ENCODE measurements at places on chromosomes 11 and 22.

- no peak for DNase-seq
Observed at GRCh38 chr11:106983991-106984390, 34.3 kb downstream of the GUCY1A2 start.

DNA sequence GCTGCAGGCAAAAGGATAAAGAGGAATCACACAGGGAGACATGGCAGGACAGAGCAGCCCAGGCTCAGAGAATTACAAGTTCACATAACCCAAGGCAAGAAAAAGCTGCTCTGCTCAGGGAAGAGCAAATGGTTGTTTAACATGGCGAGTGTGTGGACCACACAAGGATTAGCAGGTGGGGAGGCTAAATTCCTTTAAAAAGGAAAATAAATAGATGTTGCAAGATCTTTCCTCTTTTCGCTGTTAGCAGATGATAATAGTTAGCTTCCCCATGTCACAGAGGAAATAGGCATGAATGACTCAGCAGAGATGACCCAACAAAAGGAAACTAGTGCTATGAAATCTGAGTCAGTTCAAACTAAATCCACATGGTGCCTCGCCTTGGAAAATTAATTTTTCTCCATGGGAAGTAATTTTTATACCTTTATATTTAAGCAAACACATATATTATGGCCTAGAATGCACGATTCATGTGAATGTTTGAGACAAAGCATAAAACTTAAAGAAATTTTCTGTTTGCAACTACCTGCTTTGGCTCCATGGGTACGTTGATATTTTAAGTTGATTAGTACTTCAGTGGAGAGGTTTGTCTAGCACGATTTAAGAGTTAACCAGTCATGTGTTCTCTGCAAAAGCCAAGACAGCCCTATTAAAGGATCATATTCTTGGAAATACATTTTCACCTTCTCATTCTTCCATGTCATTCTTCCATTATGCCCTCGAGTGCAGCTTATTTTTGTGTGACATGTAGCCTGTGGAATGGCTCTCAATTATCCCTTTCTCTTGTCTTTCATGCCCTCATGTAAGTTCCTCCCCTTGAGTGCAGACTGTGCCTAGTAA lies 38.5 kb upstream of the FJX1 start:
- DNase-seq: no peak

DNA sequence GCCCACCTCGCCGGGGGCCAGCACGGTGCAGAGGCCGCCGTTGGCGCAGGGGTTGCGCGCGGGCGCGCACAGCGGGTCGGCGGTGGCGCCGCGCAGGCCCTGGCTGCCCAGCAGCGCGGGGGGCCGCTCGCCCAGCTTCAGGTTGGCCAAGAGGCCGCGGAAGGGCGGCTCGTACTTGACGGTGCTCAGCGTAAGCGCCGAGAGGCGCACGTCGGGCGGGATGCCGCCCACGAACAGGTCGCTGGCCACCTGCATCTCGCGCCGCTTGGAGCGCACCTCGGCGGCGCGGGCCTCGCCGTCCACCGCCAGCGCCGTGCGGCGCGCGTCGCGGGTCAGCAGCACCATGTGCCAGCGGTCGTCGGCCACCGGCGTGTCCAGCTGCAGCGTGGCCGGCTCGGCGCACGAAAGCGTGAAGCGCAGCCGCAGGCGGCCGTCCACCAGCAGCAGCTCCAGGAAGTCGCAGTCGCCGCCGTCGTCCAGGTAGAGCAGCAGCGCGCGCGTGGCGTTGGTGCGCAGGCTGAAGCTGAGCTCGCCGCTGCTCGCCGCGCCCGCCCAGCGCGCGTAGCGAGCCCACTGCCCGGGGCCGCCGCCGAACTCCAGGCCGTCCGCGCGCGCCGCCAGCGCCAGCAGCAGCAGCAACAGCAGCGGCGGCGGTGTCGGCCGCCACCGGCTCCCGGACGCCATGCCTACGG lies 9.8 kb downstream of the NRXN2 start:
- DNase-seq: peak; percentile 56

GRCh38 chr22:19970479-19971275 lies 29.1 kb upstream of the TXNRD2 start:
- DNase-seq: peak; percentile 13

DNA sequence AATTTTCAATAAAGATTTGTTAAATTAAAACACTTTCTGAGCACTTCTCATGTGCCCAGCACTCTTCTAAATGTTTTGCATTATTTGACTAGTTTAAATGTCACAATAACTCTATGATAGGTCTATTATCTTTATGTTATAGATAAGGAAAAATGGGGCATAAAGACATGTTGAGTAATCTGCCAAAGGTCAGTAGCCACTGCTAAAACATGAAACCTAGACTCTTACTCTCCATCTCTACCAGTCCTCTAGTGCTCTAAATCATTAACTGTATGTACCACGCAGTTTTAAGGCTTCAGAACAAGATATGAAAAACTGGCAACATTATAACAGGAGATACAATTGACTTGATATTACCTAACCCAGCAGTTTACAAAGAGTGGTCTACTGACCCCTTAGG lies 6.9 kb downstream of the RAB6A start:
- no peak for DNase-seq

- no peak for DNase-seq
Observed at GRCh38 chr11:74784234-74784633, 35.6 kb downstream of the RNF169 start.

GRCh38 chr11:22161489-22161888 lies 31.4 kb upstream of the ANO5 start:
- no peak for DNase-seq

- no peak for DNase-seq
Observed at GRCh38 chr11:105838668-105839384, 183.2 kb downstream of the MSANTD4 start.

DNA sequence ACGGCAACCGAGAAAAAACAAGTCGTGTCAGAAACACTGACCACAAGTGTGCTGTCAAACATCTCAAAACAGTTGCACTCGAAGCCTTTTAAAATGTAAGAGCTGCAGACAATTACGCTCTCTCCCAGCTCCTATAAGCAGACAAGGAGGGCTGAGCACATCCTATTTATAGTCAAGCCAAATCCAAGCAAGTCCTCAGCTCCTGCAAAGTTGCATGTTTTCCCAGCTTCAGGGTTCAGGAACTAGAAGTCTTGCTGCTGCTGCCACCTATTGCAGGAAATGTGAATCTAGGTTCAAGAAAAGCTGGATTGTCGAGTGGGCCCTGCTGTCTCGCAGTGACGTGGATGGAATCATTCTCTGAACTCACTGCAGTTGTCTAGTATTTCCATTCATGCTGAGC lies 15.5 kb downstream of the EFCAB6 start:
- DNase-seq: no peak

- no peak for DNase-seq
Observed at GRCh38 chr22:27391092-27391770, 410.3 kb downstream of the MN1 start.

All from NCI-H1105 (cell line).